ENCODE measurements at places on chromosomes 4 and X. TPM values are rescaled to one million over a fixed set of nuclear protein-coding genes. Genes with fewer than 3 reads are reported as not detected.

Gene GPR173
- total RNA-seq = 2.3 TPM

GRCh38 chrX:135982860-135983259, 2.4 kb upstream of the SLC9A6 start:
- DNase-seq = no peak

DNA sequence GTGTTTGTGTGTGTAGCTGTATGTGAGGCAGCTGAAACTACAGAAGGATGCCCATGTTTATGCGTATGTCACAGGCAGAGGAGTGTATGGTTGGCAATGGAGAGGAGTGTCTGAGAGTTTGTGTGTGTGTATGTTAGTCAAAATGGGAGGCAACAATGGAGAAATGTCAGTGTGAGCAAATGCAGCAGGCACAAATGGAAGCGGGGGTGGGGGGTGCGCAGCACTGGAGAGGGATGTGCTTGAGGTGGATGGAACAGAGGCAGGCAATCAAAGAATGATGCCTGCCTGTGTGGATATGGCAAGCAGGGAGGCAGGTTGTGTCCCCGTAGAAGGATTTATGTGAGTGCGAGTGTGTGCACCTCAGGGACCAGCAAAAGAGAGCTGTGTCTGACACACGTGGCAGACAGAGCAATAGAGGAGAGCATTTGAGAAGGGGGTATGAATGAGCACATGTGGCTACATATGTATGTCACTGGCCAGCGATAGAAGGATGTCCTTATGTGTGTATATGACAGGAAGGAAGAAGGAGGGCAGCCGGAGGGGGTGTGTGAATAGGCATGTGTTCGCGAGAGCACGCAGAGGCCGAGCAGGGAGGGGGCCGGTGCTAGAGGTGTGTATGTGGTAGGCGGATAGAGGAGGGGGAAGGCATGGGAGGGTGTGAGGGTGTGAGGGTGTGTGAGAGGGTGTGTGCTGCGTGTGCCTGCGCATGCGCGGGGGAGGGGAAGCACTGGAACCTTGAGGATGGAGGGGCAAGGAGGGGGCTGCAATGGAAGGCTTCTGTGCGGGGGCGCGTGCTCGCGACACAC, 1.1 kb downstream of the PJA1 start:
- no peak for DNase-seq

Gene GC
- total RNA-seq = not detected

GRCh38 chrX:41672643-41673042, 16.1 kb upstream of the GPR34 start:
- DNase-seq = no peak

Data from fibroblast of lung (primary cell).